ENCODE measurements at places on chromosomes 3 and 15.

DNA sequence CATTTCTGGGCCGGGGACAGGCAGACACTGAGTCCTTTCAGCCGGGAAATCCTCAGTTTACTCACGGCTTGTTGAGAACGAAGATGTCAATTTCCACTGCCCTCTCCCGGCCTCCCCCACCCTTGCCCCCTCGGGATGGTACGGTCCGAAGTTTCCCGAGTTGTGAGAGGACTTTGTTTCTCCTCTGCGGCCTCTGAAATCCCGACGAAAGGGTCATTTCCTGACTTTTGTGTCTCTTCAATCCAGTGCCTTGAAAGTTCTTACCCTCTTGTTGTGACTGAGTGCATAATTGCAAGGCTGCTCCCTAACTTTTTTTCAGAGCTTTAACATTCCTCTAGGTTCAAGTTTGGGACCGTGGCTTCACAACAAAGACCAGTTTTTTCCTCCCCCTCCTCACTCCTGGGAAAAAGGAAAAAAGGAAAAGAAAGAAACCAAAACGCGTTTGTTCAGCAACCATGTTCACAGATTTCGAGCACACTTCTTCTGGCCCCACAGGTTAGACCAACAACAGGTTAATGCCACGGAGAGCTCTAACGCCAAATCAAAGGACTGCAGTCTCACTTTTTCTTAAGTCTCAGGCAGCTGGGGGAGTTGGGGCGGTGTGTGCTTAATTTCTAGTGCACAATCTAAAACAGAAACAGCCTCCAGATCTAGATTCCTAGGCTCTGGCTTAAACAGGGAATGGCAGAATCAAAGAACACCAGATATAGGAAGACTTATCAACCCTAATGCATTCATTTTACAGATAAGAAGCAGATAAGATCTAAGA, 138.9 kb downstream of the TMCO5A start:
- no peak for DNase-seq

DNA sequence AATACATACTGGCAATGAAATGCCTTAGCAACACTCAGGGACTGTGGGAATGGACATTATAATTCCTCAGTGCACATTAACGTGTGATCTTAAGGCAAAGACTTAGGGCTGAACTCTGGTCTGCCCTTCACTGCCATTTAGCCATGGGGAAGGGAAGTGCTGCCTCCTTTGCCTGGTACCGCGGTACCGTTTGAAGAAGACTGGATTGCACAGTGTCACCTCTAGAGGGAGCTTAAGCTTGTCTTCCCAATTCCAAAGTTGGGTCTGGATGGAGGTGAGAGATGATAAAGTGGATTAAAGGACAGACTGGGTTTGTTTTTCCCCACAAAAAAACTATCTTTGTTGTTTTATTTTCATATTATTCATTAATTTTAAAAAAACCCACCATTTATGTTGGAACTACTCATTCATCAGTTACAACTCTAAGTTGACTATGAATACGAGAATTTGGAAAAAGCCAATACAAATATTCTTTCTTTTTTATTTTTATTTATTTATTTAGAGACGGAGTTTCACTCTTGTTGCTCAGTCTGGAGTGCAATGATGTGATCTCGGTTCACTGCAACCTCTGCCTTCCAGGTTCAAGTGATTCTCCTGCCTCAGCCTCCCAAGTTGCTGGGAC, 60.0 kb upstream of the SYN2 start:
- no peak for DNase-seq

DNA sequence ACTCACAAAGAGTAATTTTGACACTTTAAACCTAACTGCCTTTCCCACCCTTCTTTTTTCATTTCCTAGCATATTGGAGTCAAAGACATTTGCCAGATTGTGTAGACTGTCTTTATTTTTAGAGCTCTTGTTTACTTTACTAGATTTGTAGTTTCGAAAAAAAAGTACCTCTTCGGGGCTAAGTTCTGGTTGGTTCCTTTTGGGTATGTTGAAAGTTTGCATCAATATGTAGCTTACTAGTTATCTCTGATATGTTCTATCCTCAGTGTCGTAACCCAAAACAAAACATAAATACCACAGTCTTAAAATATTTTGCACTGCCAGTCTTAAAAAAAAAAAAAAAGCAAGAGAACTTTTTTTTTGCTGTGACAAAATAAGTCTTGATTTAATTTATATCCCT, 52.2 kb downstream of the REC114 start:
- DNase-seq: no peak

DNA sequence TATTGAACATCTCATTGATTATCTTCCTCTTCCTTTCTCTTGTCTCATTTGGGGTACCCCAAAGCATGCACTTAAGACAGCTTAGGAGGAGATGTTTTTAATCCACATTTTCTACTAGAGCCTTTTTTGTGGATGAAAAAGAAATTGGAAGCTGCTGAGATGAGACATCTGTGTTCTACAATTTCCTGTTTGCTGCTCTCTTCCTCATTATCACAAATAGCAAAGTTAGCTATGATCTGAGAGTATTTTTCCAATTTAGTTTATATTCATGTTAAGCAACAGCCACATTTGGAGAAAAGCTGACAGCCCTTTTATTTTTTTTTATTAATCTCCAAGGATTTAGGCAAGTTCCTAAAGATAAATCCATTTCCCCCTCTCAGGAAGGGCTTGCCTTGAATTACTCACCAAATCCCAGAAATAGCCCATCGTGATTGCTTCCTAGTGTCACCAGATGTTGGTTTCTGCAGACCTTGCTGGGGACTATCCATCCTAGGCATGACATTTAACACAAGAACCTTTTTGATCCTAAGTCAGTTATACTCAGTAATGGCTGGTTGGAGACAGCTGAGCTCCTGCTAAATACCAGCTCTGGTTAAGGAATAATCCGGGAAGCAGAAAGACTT, 70.8 kb upstream of the FILIP1L start:
- no peak for DNase-seq

- DNase-seq: no peak
These were observed 32.4 kb downstream of the KLHL18 start for GRCh38 chr3:47315069-47315647.

GRCh38 chr3:139691619-139692018, 13.8 kb upstream of the NMNAT3 start:
- no peak for DNase-seq

DNA sequence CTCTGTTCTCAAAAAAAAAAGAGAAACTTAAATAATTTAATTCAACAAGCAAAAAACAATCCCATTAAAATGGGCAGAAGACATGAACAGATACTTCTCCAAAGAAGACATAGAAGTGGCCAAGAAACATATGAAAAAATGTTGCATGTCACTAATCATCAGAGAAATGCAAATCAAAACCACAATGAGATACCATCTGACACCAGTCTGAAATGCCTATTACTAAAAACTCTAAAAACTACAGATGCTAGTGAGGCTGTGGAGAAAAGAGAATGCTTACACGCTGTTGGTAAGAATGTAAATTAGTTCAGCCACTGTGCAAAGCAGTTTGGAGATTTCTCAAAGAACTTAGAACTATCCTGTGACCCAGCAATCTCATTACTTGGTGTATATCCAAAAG, 382.9 kb downstream of the OTOL1 start:
- DNase-seq: no peak

GRCh38 chr3:160784853-160785252, 28.8 kb downstream of the PPM1L start:
- no peak for DNase-seq

GRCh38 chr3:64607032-64607551, 80.7 kb downstream of the ADAMTS9 start:
- no peak for DNase-seq

DNA sequence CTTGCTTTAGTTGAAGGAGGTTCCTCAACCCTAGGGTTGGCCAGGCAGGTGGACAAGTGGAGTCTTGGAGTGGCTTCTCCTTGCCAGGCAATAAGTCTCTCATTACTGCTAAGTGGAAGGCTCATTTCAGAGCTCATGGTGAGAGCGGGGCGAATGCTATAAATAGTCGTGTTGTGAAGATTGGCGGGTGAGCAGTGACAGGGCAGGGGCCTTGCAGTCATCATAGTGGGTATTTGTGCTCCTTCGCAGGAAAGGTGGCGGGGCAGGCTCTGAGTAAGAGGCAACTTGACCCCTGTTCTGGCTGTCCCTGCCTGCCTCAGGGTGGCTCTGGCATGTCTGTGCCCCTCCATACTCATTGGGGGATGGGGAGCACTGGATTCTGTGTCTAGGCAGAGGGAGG, 8.7 kb upstream of the GRM2 start:
- no peak for DNase-seq

GRCh38 chr15:39270934-39271333, 309.9 kb upstream of the THBS1 start:
- DNase-seq: no peak

DNA sequence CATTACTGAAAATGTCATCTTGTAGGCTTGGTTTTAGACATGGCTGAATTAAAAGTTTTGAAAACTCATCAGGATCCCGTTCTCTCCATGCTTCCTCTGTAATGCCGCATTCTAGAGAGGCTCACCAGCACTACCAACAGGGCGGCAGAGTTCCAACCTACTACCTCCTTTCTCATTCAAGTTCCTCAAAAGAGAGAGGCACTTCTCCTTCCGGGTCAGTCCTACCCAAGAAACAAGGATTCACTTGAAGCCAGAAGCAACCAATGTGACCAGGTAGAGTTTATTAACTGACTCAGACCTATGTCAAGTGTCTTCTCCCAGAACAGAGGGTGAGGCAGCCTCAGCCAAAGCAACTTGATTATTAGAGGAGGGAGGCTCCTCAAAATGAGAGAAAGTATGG, 59.8 kb upstream of the GYG1 start:
- DNase-seq: no peak

DNA sequence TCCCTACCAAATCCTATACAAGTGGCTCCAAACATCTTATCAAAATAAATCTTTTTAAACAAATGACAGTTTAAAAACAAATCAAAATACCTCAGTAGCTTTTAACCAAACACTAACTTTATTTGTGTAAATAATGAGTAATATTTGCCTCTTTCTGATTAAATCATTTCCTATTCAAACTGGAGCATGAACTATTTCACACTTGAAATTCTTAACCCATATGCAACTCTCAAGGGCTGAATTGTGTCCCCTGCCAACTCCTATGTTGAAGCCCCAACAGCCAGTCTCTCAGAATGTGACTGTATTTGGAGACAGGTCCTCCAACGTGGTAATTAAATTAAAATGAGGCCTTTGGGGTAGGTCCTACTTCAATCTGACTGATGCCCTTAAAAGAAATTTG, 55.9 kb upstream of the MCTP2 start:
- no peak for DNase-seq

- DNase-seq: no peak
These were observed 35.0 kb upstream of the HES1 start for GRCh38 chr3:194100856-194101390.

GRCh38 chr3:18717598-18717997, 292.5 kb upstream of the SATB1 start:
- DNase-seq: no peak

- no peak for DNase-seq
These were observed 8.1 kb upstream of the DLG1 start for GRCh38 chr3:197306374-197307086.

DNA sequence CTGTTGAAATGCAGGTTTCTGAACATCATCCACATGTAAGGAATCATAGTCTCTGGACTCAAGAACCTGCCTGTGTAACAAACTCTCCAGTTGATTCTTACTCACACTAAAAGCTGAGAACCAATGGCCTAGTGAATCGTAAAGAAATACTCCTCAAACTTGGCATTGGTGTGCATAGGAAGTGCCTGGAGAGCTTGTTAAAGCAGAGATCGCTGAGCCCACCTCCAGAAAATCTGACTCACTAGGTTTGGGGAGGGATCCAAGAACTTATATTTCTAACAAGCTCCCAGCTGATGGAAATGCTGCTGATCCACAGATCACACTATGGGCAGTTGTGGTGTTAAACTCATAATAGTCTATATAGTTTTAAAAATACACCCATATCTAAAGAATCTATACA, 55.8 kb upstream of the LMCD1 start:
- no peak for DNase-seq

GRCh38 chr3:127233371-127233770, 40.4 kb downstream of the PRR23E start:
- no peak for DNase-seq

DNA sequence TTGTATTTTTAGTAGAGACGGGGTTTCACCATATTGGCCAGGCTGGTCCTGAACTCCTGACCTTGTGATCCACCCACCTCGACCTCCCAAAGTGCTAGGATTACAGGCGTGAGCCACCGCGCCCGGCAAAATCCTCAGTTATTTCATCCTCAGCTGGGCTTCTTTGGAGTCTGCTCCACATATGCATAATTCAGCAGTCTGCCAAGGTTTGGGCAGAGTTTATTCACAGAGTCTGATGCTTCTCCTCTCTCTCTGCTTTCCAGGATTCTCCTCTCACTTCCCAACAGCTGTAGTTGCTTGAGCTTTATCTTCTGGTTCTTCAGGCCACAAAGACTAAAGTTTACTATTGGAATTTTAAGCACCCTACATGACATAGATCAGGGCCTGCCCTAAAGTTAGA, 8.2 kb downstream of the ZNF106 start:
- no peak for DNase-seq

GRCh38 chr3:37611771-37612170, 249.9 kb upstream of the CTDSPL start:
- no peak for DNase-seq

DNA sequence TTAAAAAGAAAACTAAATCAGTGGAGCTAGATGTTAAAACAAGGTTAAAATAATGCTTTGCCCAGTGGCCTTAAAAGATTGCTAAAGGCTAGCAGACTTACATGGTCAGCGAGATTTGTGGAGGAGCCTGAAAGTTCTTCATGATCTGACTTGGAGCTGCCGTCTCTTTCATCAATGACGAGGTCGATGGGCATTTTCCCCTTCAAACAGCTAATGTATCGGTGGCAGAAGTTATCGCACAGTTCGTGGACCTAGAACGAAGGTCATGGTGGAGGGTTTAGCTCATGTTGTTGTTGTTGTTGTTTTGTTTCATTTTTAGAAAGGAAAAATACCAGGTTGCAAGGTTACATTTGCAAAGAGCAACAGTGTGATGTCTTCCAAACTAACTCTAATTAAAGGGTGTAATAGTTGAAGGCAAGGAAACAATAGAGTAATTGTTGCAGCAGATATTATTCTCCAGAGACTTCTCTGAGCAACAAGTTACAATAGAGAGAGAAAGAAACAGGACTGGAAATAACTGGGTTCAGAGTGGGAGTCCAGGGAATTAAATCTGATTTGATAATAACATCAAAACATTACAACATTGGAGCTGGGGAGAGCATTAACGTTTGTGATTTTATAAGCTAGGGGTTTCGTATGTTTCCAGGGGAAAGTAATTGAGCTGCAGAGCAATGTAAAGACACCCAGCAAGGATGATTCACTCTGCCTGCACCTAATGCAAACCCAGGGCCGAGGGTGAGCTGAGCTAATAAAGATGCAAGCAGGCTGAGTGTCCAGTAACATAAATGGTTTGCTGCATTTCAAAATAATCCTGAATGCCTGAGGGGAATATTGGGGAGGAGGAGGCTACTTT, 6.6 kb downstream of the MEIS2 start:
- no peak for DNase-seq

- DNase-seq: peak; percentile 33
These were observed 36.0 kb downstream of the TSPAN3 start for GRCh38 chr15:77034695-77035489.

GRCh38 chr3:46712191-46713049, 5.2 kb downstream of the PRSS50 start:
- no peak for DNase-seq

- no peak for DNase-seq
These were observed 12.6 kb downstream of the RORA start for GRCh38 chr15:61216519-61216918.
